ENCODE measurements at places on chromosomes 11 and 22.

DNA sequence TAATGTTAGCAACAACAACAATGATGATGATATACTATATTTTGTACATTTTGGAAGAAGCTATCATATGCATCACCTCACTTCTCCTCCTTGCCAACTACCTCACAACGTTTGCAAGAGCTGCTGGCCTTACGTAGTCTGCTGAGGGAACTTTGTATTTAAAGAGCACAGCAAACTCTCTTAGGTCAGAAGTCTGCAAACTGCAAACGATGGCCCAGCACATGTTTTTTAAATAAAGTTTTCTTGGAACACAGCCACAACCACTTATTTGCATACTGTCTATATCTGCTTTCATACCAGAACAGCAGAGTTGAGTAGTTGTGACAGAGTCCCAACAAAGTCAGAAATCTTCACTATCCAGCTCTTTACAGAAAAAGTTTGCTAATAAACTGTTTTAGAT, 261.7 kb downstream of the TENM4 start:
- DNase-seq, result no peak

DNA sequence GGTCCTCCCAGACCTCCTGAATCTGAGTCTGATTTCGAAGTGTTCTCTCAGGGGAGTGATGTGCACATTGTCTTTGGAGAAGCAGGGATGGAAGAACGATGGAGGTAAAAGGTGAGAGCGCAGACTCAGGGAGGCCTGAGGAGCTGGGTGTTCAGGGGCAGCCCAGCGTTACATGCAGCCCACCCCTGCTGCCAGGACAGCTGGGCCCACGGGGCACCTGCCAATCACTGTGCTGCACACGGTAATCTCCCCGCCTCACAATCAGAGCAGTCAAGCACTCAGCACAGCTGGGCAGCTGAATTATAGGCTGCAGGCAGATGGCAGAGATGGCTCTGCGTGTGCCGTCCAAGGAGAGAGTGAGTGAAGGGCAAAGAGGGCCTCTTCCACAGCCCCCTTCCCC, 17.9 kb upstream of the HTR3A start:
- DNase-seq, result no peak

- no peak for DNase-seq
Measured at GRCh38 chr11:117290809-117291396, at the start of gene BACE1-AS. TSS of gene BACE1-AS (plus strand) at chr11:117291346.

DNA sequence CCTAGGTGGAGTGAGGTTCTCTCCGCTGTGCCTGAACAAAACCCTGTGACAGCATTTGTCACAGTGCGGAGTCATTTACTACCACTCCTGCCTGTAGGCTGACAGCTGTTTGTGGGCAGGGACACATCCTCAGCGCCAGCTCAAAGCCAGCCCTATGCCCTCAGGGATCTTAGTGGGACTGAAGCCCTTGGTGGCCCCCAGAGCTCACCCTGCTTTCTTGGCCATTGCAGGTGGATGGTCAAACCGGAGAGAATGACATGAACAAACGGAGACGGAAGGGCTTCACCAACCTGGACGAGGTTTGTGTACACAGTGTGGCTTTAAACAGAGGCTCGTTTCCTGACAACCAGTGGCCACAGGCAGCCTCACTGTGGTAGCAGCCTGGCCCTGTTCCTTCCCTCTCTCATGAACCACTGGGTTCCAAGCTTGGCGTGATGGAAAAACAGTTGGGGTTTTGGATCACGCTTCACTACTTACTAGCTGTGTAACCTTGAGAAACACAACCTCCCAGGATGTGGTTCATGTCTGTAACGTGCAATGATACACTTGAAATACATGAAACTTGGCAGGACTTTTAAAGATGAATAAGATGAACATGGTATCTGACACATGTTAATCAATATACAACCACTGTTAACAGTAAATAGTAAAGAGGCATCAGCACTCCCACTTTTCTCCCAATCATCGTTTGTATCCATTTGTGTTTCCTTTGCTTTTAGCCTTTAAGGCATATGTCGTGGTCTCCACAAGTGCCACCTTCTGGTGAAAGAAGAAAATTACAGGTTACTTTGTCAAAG, 125.8 kb downstream of the MICAL2 start:
- DNase-seq, result peak; percentile 87

GRCh38 chr11:428295-428694, 13.5 kb upstream of the SIGIRR start:
- no peak for DNase-seq

DNA sequence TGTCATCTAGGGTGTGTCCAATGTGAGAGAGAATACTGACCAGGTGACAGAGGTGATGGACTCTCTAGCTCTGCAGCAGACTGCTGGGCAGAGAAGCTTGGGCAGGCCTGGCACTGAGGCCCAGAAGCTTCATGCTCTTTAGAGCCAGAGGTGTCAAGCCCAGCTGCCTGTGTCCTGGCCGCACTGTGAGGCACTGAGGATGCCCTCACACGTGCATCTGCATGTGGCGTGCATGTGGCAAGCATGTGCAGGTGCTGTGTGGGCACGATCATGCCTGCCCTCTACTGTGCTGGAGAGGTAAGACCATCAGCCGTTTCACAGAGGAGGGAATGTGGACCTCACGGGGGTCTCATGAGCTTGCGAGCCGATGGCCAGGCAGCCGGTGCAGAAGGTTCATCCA, 15.8 kb upstream of the TXNRD2 start:
- DNase-seq, result no peak

GRCh38 chr22:41619979-41620588, 759 bp downstream of the DESI1 start:
- peak; percentile 23 for DNase-seq

GRCh38 chr11:8251616-8252295, 11.9 kb downstream of the LMO1 start:
- DNase-seq, result no peak

DNA sequence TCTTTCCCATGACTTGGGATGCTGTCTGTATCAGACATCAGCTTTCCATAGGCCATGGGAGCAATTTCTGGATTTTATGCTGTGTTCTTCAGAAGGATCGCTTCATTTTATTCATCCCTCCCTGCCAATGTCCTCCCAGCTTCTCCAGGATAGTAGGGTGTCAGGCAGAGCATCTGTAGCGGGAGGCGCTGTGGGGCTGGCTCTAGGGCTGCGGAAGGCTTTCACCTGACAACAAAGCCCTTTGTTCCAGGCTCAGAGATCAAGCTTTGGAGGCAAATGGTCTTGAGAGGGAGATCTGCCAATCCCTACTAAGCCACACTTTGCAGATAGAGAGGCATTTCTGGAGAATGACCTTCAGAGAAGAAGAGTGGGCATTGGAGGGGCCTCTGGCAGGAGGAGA, 29.5 kb upstream of the FTH1 start:
- no peak for DNase-seq

DNA sequence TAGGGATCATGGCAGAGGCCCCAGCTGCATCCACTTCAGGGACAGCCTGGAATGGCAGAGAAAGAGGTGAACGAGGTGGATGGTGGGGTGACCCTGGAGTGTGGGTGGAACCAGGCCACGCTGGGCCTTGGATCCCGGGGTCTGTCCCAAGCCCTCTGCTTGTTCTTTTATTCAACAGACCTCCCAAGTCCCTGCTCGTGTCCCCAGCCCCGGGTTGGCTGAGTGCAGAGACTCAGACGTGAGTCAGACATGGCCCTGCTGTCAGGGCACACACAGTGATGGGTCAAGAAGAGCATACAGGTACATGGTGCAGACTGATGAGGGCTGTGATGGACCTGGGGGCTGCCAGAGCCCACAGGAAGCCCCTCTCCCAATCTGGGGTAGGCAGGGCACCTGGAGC, 6.6 kb downstream of the ARHGAP8 start:
- DNase-seq, result no peak

- DNase-seq, result no peak
Measured at GRCh38 chr11:120867531-120867930, 156.4 kb upstream of the TBCEL start.

DNA sequence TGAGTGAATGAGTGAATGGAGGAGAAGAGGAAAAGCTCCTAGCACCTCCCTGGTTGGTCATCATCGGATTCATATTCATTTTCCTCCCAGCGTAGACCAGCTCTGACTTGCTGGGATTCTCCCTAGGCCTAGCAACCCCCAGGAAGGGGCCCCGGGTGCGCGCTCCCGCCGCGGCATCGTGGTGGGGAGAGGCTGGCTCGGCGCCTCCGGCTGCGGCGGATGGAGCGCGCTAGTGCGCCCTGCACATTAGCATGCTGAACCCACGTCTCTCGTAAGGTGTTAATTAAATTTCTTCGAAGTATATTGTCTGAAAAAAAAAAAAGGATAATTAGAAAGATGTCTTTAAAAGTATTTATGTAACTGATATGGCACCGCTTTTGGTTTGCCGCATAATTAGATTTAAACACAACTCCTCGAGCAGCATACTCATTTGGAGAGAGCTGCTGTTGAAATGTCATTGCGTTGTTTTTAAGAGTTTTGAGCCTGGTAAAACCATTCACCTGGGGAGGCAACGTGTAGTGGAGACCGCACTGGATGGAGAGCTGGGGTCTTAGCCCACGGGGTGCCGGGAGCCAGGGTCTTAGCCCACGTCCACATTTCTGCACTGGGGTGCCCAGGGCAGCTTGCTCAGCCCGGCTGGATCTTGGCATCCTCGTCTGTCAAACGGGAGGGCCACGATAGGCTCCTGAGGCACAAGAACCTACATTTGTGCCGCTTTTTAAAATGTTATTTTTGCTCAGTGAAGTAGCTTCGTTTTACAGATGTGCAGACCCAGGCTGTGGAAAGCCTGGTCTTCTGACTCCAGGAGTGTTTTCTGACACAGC, 21.8 kb downstream of the MPPED1 start:
- DNase-seq, result no peak

DNA sequence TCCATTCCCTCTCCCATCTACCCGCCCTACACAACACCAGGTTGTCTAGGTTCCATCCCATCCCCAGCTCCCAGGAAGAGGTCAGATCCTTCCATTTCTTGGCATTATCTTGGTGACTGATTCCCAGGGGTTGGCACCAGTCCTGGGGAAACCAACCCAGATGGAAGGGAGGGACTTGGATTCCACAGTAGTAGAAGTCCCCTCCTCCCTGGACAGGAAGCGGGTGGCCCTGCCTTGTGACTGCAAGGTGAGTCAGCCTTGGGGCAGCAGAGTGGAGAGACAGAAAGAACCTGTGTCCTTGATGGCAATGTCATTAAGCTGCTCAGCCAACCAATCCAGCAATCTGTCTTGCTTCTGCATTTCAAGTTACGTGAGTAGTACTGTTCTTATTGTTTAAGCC, 26.5 kb downstream of the SYT13 start:
- DNase-seq, result peak; percentile 96

- DNase-seq, result no peak
Measured at GRCh38 chr11:119338965-119339588, 1.6 kb downstream of the C1QTNF5 start.

- peak; percentile 21 for DNase-seq
Measured at GRCh38 chr11:101617735-101618332, 34.0 kb upstream of the TRPC6 start.

DNA sequence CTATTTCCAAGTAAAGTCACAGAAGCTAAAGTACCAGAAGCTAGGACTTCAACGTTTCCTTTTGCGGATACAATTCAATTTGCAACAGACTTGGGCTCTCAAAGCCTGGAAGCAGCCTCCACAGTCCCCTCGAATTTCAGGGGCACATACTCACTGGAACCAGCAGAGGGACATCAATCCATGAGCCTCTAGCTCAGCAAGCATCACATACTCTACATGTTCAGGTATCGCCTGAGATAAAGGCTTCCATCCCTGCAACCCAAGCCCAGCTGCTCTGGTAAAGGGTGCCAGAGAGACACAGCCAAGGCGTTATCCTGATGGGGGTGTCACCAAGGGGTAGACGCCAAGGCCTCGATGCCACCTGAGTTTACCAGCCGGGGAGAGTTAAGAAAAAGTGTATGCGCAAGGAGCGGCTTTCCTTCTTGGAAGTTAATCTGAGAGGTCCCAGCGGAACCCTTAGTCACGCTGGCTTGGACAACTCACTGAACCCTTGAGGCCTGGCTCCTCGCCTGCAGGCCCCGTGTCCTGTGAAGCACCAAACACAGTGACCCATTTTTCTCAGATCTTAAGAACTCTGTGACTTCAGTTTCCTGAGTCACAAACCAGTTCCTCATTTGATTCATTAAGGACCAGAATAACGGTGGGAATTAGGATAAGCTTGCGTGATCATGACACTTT, 13.0 kb downstream of the LTO1 start:
- no peak for DNase-seq

- no peak for DNase-seq
Measured at GRCh38 chr11:103953797-103954486, 82.5 kb upstream of the DDI1 start.

- no peak for DNase-seq
Measured at GRCh38 chr22:46614025-46614931, 5.9 kb upstream of the GRAMD4 start.

- DNase-seq, result no peak
Measured at GRCh38 chr11:37394236-37394870, 796.3 kb upstream of the RAG2 start.

GRCh38 chr11:126968915-126969314, 31.7 kb downstream of the KIRREL3 start:
- DNase-seq, result no peak

- no peak for DNase-seq
Measured at GRCh38 chr11:131371791-131372104, 1.3 kb downstream of the NTM start.

GRCh38 chr22:22979954-22980353, 90.4 kb upstream of the GNAZ start:
- DNase-seq, result no peak

GRCh38 chr22:33811686-33812085, 108.6 kb downstream of the LARGE1 start:
- DNase-seq, result no peak

DNA sequence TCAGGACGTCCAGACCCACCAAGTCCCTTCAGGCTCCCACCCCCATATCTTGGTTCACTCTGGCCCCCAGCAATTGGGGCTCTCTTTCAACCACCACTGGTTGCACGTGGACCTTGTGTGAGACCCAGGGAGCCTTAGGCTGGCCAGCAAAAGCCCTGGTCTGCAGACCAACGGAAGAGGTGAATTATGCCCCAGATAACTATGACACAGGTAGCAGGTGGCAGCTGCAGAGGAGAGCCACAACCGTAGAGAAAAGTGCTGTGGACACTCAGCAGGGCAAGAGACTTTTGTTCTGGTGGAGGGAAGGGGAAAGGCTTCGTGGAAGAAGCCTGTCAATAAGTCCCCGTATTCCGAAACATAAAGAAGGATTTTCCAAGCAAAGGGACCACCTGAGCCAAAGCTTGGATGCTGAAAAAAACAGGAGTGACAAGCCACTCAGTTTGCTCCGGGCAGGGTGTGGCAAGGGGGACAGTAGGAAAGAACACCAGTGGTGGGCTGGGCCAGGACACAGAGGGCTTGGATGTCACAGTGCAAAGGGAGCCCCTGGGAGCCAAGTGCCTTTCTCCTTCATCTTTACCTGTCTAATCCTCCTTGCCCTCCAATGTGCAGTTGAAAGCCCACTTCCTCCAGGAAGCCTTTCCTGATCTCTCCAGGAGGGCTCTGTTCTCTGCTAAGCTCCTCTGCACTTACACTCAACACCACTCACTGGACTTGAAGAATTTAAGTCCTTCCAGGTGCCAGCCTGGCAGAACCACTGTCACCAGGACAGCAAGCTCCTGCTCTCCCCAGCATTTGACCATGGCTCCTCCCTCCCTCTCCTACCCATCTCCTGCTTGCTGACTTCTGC, 264.7 kb downstream of the BUD13 start:
- no peak for DNase-seq
